Tibial artery (tissue), 4 donors: ENCODE measurements at places on chromosomes 12 and 14.
A peak's percentile ranks its signal among the peaks of the same experiment; 100 is the strongest.

DNA sequence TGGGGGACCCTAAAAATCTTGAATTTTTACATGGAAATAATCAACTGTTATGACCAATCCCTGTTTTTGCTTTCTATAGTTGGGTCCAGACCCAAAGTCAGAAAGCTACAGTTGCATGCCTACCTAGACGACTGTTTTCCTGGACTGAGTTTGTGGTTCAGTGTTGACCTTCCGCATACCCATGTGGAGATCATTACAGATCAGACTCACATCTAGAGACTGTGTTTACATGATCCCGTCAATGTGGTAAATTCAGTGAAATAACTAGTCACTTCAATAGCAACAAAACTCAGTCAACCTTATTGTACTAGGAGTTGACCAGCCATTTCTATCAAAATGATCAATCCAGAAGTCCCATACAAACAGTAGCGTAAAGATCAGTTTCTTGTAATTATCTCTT is 257.6 kb downstream of the EGLN3 start:
- H3K4me3 ChIP-seq, result no peak overlapping the region
- no peaks in the 10 kb centered on the region for H3K27me3 ChIP-seq
- peak overlapping the region; percentile 3 for H3K27ac ChIP-seq
- no peaks in the 10 kb centered on the region for H3K36me3 ChIP-seq

DNA sequence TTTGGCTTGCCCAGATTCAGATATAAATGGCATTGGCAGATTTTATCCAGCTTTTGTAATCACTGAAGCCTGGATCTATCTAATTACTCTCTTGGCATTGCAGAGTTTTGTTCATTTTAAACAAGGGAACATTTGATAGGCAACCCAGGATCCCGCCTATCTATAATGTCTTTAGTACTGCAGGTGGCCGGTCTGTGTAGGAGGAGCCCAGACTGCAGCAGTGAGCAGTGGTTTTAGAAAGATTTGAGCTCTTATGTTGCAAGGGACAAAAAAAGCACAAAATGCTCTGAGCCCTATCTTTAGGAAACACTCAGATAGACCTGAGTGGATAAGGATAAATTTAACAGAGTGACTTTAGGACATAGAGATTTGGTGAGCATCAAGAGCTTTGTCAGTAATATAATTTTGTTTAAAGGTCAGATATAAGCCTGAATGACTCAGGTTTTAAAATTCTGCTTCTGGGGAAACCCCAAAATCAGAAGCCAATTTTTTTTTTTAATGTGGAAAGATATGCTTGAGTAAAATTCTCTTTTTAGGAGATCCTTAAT is 165.5 kb downstream of the SLC5A8 start:
- H3K27ac ChIP-seq, result no peak overlapping the region
- no peaks in the 10 kb centered on the region for H3K4me1 ChIP-seq
- DNase-seq, result no peak
- no peaks in the 10 kb centered on the region for H3K36me3 ChIP-seq
- no peaks in the 10 kb centered on the region for H3K27me3 ChIP-seq
- no peak overlapping the region for H3K4me3 ChIP-seq

- DNase-seq, result no peak
- H3K36me3 ChIP-seq, result no peaks in the 10 kb centered on the region
- H3K4me3 ChIP-seq, result no peak overlapping the region
- H3K4me1 ChIP-seq, result no peaks in the 10 kb centered on the region
- H3K27me3 ChIP-seq, result no peaks in the 10 kb centered on the region
Observed at GRCh38 chr12:124044809-124045321, 71.8 kb downstream of the ZNF664 start.

GRCh38 chr14:35480119-35480769 is 53.7 kb upstream of the INSM2 start:
- H3K4me3 ChIP-seq, result no peak overlapping the region
- DNase-seq, result no peak
- H3K36me3 ChIP-seq, result no peaks in the 10 kb centered on the region
- H3K27ac ChIP-seq, result no peak overlapping the region

GRCh38 chr12:95240556-95240955 is 22.9 kb downstream of the VEZT start:
- no peak for DNase-seq
- H3K4me3 ChIP-seq, result peak overlapping the region; percentile 2
- no peaks in the 10 kb centered on the region for H3K27me3 ChIP-seq
- H3K27ac ChIP-seq, result peak overlapping the region; percentile 51
- no peaks in the 10 kb centered on the region for H3K4me1 ChIP-seq

GRCh38 chr12:76980196-76980595 is 85.2 kb downstream of the E2F7 start:
- DNase-seq, result no peak
- no peak overlapping the region for H3K27ac ChIP-seq
- H3K4me3 ChIP-seq, result no peak overlapping the region
- H3K4me1 ChIP-seq, result no peaks in the 10 kb centered on the region

- H3K27me3 ChIP-seq, result no peaks in the 10 kb centered on the region
- H3K36me3 ChIP-seq, result peaks cover 28% of the 10 kb centered on the region
- peaks cover 39% of the 10 kb centered on the region for H3K4me1 ChIP-seq
- no peak overlapping the region for H3K4me3 ChIP-seq
- no peak overlapping the region for H3K27ac ChIP-seq
- DNase-seq, result no peak
Observed at GRCh38 chr12:12817616-12818015, 4.5 kb downstream of the DDX47 start.

DNA sequence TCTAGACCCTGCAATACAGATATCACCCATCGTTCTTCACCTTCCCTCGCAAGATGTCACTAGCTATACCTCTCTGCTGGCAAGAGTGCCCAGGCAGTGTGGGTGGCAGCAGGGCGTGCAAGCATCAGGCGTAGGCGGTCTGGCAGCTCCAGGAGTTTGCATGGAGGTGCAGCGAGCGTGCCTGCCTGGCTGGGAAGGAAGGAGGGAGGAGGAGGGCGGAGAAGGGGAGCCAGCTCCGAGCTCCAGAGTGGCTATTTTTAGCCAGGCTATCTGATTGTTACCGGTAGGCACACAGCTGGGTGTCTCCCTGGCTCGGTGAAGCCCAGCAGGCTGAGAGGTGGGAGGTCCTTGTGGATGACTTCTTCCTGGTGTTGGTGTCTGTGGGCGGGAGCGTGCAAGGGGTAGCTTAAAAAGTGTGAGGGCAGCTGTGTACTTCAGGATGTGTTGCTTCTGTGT is 6.2 kb downstream of the FOXJ2 start:
- H3K27me3 ChIP-seq, result no peaks in the 10 kb centered on the region
- H3K4me3 ChIP-seq, result peak overlapping the region; percentile 36
- peak overlapping the region; percentile 92 for H3K27ac ChIP-seq
- H3K4me1 ChIP-seq, result no peaks in the 10 kb centered on the region

DNA sequence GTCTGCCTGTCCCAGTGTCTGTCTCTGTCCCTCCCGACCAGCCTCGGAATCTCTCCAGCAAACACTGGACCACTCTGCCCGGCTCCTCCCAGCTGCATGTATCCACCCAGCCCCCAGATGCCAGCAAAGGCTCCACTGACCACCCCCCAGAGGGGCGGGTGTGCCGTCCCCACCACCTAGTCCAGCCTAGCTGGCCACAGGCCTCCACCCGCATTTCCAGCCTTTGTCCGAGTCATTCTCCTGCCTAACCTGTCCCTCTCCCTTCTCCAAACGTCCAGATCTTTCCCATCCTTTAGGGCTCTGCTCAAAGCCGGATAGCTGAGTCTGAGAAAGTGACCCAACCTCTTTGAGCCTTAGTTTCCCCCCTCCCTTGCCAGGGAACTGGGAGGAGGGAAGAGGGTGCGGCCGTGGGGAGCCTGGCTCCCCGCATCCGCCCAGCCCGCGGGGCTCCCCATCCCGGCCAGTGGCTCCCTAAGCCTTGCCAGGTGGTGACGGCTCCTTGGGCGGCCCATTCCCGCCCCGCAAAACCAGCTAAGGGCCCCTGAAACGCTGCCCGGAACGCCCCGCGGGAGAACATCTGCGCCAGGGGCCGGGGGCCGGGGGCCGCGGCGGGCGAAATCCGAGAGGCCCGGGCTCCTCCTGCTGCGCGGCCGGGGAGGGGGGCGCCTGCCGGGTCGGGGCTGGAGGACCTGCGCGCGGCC is 34.6 kb upstream of the ANKRD9 start:
- H3K27me3 ChIP-seq, result no peaks in the 10 kb centered on the region
- peak overlapping the region; percentile 15 for H3K4me3 ChIP-seq
- H3K4me1 ChIP-seq, result peaks cover 24% of the 10 kb centered on the region
- H3K36me3 ChIP-seq, result no peaks in the 10 kb centered on the region
- H3K27ac ChIP-seq, result no peak overlapping the region

- H3K4me1 ChIP-seq, result no peaks in the 10 kb centered on the region
- no peak overlapping the region for H3K4me3 ChIP-seq
- no peaks in the 10 kb centered on the region for H3K27me3 ChIP-seq
- no peak overlapping the region for H3K27ac ChIP-seq
- DNase-seq, result no peak
Observed at GRCh38 chr12:69922999-69923398, 98.0 kb downstream of the MYRFL start.

DNA sequence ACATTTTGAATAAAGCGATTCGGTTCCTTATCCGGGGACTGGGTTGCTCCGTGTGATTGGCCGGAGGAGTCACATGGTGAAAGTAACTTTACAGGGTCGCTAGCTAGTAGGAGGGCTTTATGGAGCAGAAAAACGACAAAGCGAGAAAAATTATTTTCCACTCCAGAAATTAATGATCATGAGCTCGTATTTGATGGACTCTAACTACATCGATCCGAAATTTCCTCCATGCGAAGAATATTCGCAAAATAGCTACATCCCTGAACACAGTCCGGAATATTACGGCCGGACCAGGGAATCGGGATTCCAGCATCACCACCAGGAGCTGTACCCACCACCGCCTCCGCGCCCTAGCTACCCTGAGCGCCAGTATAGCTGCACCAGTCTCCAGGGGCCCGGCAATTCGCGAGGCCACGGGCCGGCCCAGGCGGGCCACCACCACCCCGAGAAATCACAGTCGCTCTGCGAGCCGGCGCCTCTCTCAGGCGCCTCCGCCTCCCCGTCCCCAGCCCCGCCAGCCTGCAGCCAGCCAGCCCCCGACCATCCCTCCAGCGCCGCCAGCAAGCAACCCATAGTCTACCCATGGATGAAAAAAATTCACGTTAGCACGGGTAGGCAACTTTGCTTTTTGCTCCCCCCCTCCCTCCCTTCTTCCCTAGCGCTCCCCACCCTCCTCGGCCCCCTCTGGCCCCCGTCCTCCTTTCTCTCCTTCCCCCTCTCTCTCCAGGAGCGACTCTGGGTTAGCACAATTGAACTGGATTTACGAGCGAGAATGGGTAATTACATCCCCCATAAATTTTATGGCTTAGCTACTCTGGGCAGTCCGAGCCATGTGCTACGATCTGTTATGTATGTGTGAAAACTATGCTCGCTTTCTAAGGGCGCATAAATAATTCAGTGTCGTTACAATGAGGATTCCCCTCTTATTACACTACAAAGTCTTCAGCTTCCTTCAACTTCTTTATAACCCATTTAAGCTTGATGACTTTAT is at the start of gene HOXC4:
Gene HOXC4, plus strand, starts transcription at position 85 of the 991 bp plus-strand sequence. Its CDS starts 88 bp downstream, at position 173.
- no peaks in the 10 kb centered on the region for H3K27me3 ChIP-seq
- H3K27ac ChIP-seq, result peak within 1 kb of the TSS; percentile 69
- H3K36me3 ChIP-seq, result no peaks in the 10 kb centered on the region
- peak within 1 kb of the TSS; percentile 54 for H3K4me3 ChIP-seq
- H3K4me1 ChIP-seq, result peaks cover 28% of the 10 kb centered on the region
- DNase-seq, result no peak

GRCh38 chr14:69017706-69018105 is 38.6 kb upstream of the ACTN1 start:
- H3K4me3 ChIP-seq, result no peak overlapping the region
- no peaks in the 10 kb centered on the region for H3K27me3 ChIP-seq
- H3K27ac ChIP-seq, result no peak overlapping the region
- DNase-seq, result no peak
- H3K4me1 ChIP-seq, result no peaks in the 10 kb centered on the region

- no peaks in the 10 kb centered on the region for H3K27me3 ChIP-seq
- H3K4me1 ChIP-seq, result peaks cover 29% of the 10 kb centered on the region
- peak overlapping the region; percentile 24 for H3K27ac ChIP-seq
- H3K36me3 ChIP-seq, result no peaks in the 10 kb centered on the region
- H3K4me3 ChIP-seq, result no peak overlapping the region
- peak; percentile 79 for DNase-seq
Observed at GRCh38 chr14:89252887-89253532, 164.0 kb downstream of the FOXN3 start.

DNA sequence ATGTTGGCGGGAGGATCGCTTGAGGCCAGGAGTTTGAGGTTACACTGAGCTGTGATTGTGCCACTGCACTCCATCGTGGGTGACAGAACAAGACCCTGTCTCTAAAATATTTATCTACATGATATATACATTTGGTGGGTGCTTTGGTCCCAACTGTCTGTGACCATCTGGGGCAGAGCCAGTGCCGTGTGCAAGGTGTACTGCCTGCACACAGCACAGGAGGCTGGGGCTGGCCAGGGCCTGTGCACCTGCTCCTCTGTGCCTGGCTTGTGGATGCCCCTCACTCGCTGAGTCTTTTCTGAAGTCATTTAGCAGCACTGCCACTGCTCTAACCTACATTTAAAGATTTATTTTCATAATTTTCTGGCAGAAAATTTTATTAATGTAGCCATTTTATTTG is 58.7 kb downstream of the TRAF3 start:
- H3K4me1 ChIP-seq, result no peaks in the 10 kb centered on the region
- no peaks in the 10 kb centered on the region for H3K36me3 ChIP-seq
- H3K4me3 ChIP-seq, result no peak overlapping the region
- DNase-seq, result no peak
- H3K27ac ChIP-seq, result no peak overlapping the region
- no peaks in the 10 kb centered on the region for H3K27me3 ChIP-seq

DNA sequence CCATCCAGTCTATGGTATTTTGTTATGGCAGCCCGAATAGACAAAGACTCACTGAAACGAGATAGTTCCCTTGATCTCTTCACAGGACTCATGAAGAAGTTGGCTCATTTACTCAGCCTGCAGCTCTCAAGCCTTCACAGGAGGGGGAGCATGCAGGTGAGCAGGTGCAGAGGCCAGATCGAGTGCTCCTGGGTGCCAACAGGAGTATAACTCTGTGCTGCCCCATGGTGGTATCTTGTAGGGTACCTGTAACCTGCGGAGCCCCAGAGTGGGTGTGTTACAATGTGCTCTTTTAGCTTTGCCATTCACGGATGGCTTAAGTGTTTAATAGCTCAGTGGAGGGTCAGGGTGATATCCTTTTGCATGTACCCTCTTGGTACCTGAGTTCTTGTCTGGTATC is 159.5 kb downstream of the METTL25 start:
- no peak for DNase-seq
- no peaks in the 10 kb centered on the region for H3K4me1 ChIP-seq
- H3K27ac ChIP-seq, result no peak overlapping the region
- peaks cover 5% of the 10 kb centered on the region for H3K27me3 ChIP-seq
- no peak overlapping the region for H3K4me3 ChIP-seq
- H3K36me3 ChIP-seq, result no peaks in the 10 kb centered on the region

DNA sequence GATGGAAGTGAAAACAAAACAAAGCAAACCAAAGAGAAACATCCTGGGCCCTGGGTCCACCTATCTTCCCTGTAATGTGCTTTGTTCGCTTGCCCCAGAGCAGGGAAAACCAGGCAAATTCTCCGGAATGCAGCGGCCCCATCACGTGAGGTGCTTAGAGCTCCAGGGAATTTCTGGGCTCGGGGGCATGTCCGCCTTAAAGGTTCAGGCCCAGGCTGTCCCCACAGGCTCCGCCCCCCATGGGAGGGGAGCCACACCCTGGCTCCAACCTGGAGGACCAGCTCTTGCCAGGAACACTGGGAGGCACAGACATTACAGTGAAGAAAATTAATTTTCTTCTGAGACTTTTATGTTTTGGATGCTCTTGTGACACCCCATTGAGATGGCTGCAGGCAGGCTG is 69.9 kb downstream of the RBM19 start:
- no peak overlapping the region for H3K4me3 ChIP-seq
- no peaks in the 10 kb centered on the region for H3K4me1 ChIP-seq
- peaks cover 4% of the 10 kb centered on the region for H3K36me3 ChIP-seq
- no peaks in the 10 kb centered on the region for H3K27me3 ChIP-seq
- no peak overlapping the region for H3K27ac ChIP-seq

GRCh38 chr14:101254805-101255764 is 306.2 kb upstream of the DIO3 start:
- H3K27me3 ChIP-seq, result no peaks in the 10 kb centered on the region
- no peak overlapping the region for H3K4me3 ChIP-seq
- DNase-seq, result peak; percentile 36
